ENCODE measurements at places on chromosomes 12 and 14.

- DNase-seq: no peak
Measured at GRCh38 chr12:27463511-27464219, 17.1 kb downstream of the SMCO2 start.

DNA sequence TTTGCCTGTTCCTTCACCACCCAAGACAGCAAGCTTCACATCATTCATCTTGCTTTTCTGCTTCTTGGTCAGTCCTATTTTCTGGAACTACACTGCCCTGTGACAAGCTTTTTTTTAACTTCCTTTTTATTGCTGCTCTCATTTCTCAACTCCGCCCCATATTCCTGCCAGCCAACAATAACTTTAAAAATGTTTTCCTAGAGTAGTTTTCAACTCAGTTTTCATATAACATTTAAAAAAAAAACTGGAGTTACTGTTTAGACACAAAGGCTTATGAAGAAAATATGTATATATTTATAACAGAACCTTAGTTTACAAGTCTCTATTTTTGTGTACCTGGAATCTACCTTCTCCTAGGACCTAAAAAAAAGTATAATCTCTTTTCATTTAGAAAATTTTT, at the start of gene RERGL:
Gene RERGL (minus strand): TSS at position 101 of the 400 bp plus-strand sequence. CDS start 53 bp downstream, at position 48.
- no peak for DNase-seq

DNA sequence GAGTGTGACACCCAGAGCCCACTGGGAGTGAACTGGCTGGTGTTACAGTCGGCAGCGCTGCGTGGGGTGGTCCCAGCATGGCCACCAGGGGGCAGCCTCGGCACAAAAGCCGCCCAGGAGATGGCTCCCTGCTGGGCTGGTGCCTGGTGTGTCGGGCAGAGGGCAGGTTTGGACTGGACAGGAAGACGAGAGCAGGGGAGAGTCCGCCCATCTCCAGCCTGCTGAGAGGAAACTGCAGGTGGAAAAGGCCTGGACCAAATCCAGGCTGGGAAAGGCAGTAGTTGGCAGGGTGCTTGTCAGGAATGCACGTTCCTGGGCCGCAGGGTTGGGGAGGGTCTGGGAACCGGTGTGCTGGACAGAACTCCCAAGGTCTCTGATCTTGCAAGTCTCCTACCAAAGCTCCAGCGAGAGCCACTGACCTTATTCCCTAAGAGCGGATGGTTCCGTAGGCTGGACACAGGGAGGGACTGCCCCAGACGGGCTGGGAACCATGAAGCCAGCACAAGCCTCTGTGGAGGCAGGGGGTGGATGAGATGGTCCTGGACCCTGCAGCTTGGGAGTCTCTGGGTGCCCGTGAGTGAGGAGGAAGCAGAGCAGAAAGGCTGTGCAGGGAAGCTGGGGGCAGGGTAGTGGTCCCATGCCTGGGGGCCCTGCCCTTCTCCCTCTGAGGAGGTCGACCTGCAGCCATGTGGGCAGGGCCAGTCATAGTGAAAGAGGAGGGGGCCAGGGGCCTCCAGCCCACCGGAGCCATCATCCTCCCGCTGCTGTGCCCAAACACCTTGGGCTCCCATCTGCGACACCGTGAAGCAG, 1.8 kb downstream of the AHNAK2 start:
- DNase-seq: peak; percentile 90

GRCh38 chr14:24123424-24124417, 6.7 kb upstream of the FITM1 start:
- no peak for DNase-seq

DNA sequence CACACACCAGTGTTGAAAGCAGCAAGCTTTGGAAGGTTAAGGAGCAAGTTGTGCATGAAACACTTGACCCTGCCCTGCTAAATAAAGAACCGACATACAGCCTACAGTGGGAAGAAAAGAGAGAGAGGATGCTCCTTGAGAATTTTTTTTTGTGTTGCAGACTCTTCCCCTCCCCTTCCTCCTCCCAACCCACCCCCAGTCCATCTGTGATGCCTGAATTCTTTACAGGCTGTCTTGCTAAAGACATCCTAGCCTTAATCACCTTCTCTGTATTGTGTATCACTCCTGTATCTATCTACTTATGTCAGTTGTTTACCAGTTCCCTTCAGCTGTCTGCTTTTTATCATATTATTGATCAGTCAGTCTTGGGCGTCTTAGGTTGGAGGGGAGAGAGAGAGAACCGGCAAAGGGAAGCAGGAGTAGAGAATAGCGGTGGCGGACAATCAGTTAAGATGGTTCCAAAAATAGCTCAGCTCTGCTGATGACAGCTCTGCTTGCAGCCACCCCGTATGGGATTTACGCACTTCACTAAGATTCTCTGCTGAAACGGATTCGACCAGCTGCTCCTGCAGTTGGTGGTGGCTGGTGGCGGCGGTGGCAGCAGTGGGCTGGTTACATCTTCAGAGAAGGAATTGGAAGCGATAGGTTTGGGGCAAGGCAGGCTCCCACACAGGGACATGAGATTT, 664.7 kb downstream of the NRXN3 start:
- DNase-seq: no peak

DNA sequence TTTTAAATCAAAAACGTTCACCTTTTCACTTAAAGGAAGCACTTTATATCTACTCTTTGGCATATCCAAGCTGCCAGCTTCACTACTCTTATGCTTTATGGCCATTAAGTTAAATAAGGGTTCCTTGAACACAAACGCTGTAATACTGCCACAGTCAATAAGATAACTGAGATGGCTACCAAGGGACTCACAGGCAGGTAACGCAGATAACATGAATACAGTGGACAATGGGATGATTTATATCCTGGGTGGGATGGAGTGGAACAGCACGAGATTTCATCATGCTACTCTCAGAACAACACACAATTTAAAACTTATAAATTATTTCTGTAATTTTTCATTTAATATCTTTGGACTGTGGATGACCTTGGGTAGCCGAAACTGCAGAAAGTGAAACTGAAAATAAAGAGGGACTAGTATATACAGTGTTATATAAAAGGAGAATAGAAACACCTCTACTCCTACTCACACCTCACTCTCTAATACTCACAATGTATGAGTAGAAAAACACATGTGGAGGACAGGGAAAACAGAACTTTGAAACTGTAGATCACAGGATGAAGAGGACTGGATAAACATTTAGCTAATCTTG, 367.3 kb downstream of the C12orf50 start:
- peak; percentile 40 for DNase-seq

- DNase-seq: peak; percentile 60
Measured at GRCh38 chr14:96267336-96267735, 11.3 kb downstream of the BDKRB1 start.

GRCh38 chr12:38983117-38983571, 77.8 kb upstream of the CPNE8 start:
- no peak for DNase-seq

DNA sequence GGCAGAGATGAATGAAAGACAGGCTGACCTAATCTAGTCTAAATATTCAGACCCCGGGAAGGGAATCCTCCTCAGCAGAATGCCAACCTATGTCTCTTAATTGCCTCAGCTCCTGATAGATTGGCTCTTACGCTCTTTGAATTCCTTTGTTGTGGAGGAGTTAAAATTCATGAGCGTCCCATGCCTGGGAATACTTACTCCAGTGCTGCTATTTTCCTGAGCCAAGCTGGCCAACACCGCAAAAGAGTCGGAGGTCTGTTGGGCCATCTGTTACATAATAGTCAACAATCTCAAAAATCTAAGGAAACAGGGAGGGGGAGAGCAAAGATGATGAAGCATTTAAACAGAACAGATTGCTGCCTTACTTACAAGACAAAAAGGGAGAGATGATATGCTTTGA, 182.8 kb downstream of the ASCL1 start:
- no peak for DNase-seq

DNA sequence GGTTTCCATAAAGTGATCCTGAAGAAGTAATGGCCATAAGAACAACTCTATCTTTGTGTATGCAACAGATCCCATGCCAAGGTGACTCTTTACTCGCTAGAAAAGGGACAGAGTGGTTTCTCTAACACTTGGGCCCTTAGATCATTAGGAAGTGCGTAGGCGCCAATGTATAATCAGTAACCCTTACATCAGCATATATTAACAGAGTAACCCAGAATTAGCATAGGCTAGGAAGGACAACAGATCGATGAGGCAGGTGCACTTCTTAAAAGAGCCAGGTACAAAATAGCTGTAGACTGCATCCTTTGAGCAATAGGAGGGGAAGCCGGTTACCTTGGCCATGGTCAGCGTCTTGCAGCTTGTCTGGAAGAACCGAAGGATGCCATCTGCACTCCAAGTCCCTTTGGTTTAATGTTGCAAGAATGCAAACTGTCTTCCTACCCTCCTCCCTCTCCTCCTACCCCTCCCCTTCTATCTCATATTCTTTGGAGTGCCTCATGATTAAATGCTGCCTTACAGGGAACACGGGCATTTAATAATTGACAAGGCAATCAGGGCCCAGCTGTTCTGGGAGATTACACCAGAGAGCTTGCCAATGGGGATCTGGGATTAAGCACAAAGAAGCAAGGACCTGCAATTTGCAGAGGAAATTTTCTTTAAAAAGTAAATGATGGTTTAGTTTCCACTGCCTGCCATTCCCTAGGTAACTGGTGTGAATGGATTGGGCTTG, 8.0 kb downstream of the GSG1 start:
- no peak for DNase-seq

DNA sequence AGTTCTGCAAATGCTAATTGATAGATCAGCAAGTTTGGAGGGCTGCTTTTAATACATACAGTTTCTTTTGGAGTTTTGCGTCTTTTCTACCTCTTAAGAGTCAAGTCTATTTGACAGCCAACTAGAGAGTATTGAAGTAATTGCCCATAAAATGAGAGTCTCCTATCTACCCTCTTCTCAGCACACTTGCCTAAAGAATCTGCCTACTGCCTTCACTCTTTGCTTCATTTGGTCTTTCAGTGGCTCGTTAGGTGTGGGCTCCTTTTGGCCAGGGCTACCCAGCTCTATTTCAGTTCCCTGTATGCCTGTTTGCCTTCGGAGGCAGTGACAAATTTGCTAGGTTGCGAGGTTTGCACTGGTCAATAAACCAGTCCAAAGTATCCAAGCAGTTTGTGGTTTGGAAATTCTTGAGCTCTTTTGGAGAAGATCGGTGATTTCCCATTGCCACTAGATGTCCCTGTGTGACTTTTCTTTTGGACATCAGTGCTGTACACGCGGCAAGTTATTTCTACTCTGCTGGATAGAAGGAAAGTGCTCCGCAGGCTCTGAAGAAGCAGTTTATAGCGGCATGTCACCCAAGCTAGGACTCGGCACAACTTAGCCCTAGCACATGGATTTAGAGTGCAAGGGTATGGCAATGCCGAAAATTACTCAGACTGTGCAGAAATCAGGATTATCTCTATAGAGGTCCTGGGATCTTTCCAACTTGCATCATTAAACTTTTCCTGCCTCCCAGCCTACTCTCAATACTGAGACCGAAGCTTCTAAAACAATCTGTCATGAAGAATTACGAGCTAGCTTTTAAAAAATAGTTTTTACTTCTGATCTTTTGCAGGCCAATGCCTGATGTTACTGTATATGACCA, 38.6 kb downstream of the MGST1 start:
- DNase-seq: peak; percentile 51

- no peak for DNase-seq
Measured at GRCh38 chr12:9919443-9919842, 12.7 kb downstream of the CLEC2A start.

GRCh38 chr12:29066011-29066588, 83.0 kb upstream of the FAR2 start:
- DNase-seq: peak; percentile 26

DNA sequence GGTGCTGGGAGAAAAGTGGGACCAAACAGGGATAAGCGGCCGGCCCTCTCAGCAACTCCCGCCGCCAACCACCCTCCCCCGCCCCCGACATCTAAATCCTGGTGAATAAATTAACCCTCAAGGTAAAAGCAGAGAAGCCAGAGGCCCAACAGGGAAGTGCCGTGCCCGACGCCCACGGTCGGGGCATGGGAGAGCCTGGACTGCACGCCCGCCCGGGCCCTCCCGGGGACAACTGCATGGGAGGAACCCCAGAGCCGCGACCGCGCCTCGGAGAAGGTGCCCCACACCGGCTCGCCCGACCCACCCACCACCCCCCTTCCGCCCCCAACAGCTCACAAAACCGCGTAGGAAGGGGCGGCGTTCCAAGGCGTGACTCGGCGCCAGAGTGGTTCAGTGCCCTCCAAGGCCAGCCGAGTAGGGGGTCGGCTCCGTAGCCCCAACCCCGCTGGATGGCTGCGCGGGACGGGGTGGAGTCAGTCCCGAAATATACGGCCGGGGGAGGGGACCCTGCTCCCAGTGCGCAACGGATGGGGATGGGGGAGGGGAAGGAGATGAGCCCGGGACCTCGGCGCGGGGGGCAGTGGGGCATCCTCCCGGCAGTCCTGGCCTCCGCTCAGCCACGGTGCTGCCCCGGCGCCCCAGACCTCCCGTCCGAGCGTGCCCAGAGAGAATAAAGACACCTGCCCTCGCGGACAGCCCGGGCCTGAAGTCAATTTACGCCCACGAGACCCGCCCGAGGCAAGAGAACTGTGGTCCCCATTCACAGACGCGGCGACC, 732 bp downstream of the SLC25A29 start:
- DNase-seq: peak; percentile 53

DNA sequence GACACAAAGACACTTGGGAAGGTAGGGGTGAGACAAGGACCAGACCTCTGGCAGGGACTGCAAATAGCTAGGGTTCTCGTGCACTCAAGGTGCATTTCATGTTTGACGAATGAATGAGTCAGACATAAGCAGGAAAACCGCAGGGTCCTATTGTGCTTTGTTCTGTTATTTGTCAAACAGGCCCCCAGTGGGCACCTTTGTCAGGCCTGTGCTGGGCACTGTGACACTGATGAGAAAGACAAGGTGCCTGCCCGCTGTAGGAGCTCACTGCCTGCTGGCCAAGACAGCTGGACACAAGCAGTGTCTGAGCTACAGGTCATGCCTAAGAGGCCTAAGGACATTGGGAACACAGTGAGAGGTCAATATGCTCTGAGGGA, 2.3 kb downstream of the OTUB2 start:
- DNase-seq: peak; percentile 93

- DNase-seq: no peak
Measured at GRCh38 chr14:54085232-54085761, 128.7 kb upstream of the BMP4 start.

DNA sequence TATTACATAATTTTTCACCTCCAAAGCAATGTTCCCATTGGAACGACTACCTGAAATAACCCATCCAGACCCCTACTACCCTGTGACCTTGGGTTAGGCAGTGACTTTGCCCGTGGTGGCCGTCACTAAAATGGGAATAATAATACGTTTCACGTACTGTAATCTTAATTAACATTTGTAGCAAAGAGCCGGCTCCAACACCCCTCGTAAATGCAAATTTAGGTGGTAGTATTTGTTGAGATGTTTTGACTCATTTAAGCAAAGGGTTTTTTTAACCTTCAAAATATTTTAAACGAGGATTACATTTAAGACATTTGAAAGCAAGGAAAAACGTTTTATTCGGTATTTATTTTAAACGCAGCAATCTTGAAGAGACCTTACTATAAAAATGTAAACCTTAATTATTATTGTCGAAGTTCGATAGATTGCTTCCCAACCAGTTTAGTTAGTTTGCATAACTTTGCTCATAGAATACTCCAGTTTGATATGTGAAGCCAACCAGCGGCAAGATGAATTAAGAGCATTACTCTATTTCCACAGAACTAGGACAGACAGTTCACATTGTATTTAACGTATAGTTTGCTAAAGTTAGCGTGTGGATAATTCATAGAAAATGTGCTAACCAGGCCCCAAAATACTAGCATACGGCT, 1.4 kb upstream of the ARID2 start:
- DNase-seq: no peak

- DNase-seq: no peak
Measured at GRCh38 chr12:74619084-74619483, 81.4 kb downstream of the ATXN7L3B start.
